ENCODE measurements at places on chromosomes 12 and 14.

- DNase-seq = peak; percentile 62
These were observed 14.0 kb downstream of the TAMALIN start for GRCh38 chr12:52020539-52021336.

- DNase-seq = no peak
These were observed 4.3 kb downstream of the RNASE1 start for GRCh38 chr14:20798318-20798717.

DNA sequence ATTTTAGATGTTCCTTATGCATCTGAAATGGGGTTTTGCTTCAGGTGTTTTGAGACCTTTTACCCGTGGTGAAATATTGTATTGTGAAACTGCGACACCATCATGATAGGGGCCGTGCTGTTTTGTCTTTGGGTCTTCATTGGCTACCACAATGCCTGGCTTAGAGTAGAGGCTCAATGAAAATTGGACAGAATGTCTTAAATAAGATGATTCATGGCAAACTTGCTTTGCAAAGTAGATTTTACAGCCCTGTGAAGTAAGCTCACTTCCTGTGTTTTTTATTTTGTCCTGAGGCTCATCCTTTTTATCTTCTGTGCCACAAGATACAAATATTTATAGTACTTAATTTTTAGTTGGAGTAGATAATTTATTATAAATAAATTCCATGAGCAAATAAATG lies 111.3 kb upstream of the FRMD6 start:
- DNase-seq = peak; percentile 77

- DNase-seq = peak; percentile 19
These were observed 253.0 kb downstream of the SNAPC1 start for GRCh38 chr14:62015243-62015642.

DNA sequence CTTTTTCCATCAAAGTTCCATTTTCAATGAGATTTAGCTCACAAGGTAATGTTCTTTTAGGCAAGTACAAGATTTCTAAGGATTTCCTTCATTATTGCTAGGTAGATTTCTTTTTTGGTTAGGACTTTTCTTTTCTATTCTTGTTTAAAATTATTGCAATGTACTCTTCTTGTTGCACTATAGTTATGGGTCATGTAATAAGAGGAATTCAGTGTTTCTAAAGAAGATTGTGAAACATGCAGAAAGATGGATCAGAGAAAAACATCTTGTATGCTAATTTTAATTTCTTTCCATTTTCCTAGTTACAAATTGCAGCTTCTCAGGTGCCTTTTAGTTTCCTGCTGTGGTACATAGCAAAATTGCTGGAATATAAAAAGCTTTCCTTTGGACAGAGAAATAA lies 56.1 kb downstream of the BTG1 start:
- no peak for DNase-seq

GRCh38 chr12:96371790-96372699 lies 28.2 kb downstream of the CDK17 start:
- DNase-seq = peak; percentile 29

GRCh38 chr12:88237954-88238353 lies 95.8 kb downstream of the TMTC3 start:
- DNase-seq = peak; percentile 76

DNA sequence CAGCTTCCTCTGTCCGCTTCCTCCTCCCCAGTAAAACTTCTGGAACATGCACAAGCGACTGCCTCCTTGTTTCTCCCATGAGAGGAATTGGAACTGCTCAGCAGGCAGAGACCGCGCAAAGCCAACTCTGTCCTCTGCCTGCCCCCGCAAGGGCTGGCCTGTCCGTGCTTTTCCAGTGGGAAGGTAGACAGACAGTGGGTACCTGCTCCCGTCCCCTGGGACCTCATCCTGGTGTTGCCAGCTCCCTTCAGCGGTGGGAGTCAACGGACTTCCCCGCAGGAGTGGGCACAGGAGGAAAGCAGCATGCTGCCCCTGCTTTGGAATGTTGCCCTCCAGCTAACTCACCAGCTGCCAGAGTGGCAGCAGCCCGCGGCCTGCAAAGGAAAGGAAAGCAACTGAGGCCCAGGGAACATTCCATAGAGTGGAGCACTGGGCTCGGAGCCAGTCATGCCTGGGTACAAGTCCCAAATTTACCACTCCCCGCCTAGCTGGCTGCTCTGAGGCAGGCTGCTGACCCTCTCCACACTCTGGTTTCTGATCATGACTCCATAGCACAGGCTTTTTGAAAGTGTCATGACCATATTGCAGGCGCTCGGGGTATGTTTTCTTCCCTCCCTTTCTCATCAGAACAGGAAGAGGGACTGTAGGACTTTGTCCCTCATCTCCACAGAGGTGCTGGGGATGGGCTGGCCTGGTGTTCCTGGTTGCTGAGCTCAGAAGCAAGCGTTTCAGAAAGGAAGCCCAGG lies 89.2 kb upstream of the CLMN start:
- DNase-seq = no peak

GRCh38 chr12:104294927-104295668 lies 8.4 kb upstream of the EID3 start:
- no peak for DNase-seq

GRCh38 chr14:38098074-38098836 lies 109.4 kb upstream of the SSTR1 start:
- DNase-seq = peak; percentile 88
